ENCODE measurements at places on chromosomes 16 and 17.
A peak's percentile ranks its signal among the peaks of the same experiment; 100 is the strongest.

DNA sequence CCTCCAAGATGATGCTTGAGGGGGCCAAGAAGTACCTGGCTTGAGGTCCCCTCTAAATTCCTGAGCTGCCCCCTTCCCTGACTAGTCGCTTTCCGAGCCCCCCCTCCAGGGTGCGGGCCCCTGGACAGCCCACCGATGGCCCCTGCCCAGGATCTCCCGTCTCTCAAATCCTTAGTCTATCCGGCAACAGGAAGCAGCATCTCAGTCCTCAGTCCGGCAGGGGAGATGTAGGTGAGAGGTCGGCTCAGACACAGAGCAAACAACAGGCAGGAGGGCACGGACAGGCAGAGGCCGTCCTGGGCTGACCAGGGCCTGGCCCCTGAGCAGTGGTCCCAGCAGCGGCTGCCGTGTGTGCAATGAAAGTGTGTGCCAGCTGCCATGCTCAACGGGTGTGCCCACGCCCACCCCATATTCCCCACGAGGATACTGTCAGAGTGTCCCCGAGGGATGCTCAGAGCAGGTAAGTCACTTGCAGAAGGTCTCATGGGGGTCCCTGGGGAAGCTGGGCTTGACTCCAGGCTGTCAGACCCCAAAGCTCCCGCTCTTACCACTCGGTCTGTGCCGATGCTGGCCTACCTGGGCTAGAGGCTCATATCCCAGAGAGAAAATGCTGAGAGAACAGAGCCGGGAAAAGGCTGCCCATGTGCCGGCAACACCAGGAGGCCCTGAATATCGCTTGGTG is 7.2 kb downstream of the SLC43A2 start:
- DNase-seq = no peak

GRCh38 chr17:13204607-13205237 is 186.9 kb upstream of the ELAC2 start:
- DNase-seq = peak; percentile 69

- DNase-seq = no peak
Observed at GRCh38 chr17:825216-825615, 43.1 kb downstream of the MRM3 start.

GRCh38 chr17:56506349-56506748 is 87.2 kb upstream of the NOG start:
- DNase-seq = no peak

GRCh38 chr17:50289278-50289677 is 15.0 kb downstream of the TMEM92 start:
- DNase-seq = peak; percentile 49

GRCh38 chr16:6081320-6081976 is 983.9 kb upstream of the EEF2KMT start:
- peak; percentile 2 for DNase-seq

- DNase-seq = no peak
Observed at GRCh38 chr16:86193528-86194193, 294.7 kb downstream of the IRF8 start.

DNA sequence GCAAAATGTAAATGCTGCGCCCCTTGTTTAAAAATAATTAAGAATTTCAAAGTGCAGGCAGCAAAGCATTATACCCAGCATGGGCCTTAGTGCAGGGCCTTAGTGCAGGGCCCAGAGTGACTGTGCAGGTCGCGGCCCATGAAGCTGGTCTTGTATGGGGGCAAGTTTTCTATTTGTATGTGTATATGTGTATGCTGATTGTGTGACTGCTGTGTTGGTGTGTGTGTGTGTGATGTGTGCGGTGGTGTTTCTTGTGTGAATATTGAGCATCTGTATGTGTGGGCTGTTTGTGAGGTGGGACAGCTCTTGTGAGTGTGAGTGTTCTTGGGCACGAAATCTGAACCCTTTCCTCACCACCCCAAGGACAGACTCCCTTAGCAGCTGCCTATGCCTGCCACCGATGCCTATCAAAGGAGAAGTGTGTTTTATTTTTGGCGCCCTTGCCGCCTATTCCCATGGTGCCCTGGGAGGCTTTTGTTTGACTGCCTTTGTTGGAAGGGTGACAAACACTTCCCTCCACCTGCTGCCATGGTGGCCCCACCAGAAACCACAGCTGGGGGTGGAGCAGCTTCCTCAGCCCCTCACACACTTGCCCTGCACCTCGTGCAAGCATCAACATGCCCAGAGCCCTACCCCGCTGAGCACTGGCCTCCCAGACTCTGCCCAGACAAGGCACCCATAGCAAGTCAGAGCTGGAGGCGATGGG is 18.0 kb downstream of the CCR7 start:
- no peak for DNase-seq

- DNase-seq = no peak
Observed at GRCh38 chr17:77120868-77121267, 19.9 kb upstream of the SEC14L1 start.

- DNase-seq = no peak
Observed at GRCh38 chr16:10069374-10069773, 112.9 kb downstream of the GRIN2A start.

DNA sequence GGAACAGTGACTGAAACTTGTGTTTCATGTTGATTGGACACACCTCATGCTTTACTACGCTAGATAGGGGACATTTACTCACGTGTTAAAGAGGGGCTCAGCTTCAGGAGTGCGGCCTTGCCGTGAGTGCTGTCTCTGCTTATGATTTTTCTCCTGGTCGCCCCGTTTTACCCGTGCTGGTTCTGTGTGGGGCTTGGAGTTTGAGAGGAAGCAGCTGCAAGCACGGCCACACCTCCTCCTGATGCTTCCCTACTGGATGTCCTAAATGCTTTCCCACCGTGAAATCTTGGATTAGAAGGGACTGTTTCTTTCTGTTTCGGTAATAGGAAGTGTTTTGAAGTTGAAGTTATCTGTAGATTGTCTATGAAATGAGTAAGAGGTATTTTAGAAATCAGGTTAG is 54.0 kb upstream of the ZNF750 start:
- DNase-seq = no peak

DNA sequence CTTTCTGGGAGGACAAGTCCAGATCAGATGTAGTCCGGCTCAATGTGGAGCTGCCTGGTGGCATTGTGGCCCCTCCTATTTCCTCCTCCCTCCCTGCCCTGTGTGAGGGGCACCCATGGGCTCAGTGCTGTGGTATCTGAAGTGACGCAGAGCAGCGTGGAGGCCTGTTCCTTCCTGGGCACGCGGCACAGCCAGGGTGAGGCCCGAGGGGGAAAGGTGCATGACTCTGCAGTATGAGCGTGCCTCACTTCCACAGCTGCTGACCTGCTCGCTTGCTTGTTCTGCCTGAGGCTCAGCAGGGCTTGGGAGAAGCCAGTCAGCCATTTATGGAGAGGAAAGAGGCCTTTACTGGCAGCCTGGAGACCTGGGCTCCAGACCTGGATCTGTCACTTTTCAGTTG is 11.7 kb downstream of the TMEM238L start:
- no peak for DNase-seq

GRCh38 chr17:31586946-31587345 is 195.5 kb downstream of the RAB11FIP4 start:
- peak; percentile 43 for DNase-seq

DNA sequence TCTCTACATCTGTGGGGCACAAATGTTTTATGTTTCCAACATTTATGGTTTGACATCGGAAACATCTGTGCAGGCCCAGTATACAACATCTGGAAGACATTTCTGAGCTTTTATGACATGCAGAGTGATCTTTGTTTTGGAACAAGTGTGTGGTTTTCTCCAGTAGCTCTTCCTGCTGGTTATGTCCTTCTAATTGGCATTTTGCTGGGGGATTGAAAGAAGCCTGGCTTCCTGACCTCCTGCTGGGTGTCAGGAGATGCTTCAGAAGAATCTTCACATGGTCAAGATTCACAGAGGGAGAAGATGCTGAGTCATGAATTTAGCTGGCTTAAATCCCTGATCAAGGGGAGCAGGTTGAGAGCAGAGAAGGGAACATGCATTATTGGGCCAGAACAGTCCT is 279.5 kb upstream of the MYOCD start:
- peak; percentile 79 for DNase-seq

DNA sequence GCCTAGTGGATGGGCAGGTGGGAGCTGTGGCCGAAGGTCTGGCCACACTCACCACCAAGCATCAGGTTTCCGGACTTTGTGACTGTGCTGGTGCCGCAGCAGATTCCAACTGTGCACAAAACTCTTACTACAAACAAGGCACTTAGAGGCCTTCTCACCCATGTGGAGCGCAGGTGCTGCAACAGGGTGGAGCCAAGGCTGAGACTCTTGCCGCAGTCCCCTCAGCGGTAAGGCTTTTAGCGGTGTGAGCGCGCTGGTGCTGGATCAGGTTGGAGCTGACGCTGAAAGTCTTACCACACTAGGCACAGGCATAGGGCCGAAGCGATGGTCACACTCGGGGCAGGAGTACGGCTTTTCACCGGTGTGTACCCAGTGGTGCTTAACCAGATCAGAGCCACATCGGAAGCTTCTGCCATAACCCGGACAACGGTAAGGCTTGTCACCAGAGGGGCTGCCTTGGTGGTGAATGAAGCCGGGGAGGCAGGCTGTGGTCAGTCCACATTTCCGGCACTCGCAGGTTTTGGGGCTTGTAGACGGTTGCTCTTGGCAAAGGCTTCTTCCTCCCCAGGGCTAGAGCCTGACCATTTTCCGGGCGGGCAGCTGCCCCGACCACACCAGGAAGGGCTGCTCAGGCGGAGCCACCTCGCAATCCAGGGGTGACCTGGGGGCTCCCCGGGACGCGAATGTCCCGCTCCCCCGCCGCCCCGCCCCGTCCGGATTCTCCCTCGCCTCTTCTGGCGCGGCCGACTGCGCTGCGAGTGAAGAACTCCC is 1.0 kb upstream of the ARMC5 start:
- no peak for DNase-seq

DNA sequence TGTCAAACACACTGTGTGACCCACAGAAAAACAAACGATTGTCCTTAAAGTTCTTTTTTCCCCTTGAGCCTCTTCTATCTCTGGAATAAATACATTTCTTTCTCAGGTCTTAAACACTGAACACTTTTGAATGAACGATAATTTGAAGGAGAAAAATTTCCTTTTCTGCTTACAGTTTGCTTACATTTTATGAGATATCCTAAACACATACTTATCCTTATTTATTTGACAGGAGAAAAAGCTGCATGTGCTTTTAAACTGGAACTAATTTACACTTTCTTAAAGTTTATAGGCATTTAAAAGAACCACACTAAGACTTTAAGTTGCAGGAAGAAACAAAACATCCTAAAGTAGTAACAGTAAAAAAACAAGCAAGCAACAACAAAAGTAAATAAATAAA is 4.7 kb upstream of the IGF2BP1 start:
- DNase-seq = no peak

GRCh38 chr16:1972490-1972877 is 631 bp downstream of the TBL3 start:
- no peak for DNase-seq

DNA sequence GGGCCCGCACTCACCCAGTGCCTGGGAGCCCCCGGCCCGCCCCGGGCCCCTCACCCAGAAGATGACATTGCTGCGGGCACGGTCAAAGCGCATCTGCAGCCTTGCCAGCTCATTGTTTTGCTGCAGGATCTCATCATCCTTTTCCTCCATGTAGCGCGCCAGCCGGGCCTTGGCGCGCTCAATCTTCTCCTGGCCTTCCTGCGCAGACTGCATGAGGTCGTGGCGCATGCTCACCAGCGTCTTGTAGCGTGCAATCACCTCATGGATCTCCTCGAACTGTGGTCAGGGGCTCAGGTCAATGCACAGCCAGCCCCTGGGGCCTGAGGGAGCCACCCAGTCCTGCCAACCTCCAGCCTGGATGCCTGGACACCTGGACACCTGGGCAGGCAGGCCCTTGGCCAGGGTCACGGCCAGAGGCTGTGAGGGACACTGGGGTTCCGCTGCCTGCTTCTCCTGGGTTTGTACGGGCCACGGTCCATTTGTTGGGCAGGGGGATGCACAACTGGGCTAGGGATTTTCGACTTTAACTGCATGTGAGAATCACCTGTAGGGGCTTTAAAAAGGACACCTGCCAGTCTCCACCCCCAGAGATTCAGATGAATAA is 9.2 kb downstream of the CCDC42 start:
- no peak for DNase-seq

DNA sequence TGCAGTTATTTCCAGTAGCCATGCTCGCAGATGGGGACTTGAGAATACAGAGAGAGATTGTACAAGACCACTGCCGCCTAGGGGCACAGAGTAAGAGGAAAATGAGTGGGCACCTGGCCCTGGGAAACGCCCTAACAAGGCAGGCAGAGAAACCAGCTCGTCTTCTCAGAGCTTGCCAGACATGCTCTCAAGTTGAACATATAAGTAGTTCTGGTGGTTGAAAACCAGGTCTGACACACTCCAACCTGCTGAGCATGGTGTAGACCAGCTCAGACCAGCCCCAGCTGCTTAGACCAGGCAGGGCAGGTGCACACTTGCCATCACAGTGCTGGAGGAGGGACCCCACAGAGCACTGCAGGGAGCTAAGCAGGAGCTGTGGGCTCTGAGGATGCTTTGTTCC is 250.5 kb downstream of the CPPED1 start:
- DNase-seq = no peak

GRCh38 chr16:81937305-81938038 is 73.8 kb downstream of the SDR42E1 start:
- peak; percentile 18 for DNase-seq

DNA sequence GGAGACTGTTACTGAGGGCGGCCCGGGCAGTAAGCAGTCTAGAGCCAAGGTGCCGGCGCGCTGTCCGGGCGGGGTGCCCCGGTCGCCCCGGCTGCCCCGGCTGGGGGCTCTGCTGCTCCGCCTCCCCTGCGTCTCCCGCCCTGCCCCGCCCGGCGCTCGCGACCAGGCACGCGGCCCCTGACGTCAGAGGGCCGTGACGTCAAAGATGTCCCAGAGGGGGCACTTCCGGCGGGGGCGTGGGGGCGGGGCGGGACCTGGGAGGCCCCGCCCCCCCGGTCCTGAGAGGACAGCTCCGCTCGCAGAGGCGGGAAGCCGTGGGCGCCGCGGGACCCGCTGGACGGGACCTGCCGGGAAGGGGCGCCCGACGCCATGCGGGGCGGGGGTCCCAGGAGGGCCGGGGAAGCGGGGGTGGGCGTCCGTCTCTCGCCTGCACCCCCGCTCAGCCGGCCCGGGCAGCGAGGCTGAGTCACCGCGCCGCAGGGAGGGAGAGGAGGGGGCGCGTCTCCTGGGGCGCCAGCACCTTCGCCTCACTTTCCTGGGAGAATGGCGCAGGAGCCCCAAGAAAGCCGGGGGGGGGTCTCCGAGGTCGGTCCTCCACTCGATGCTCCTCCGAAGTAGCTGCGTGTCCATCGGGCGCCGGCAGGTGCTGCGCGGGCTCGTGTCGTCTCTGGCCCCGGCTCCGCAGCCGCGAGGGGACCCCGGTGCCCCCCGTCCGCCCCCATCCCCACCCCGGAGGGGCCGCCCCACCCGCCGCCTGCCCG is 4.4 kb upstream of the HIC1 start:
- peak; percentile 69 for DNase-seq

GRCh38 chr16:81902025-81902424 is 109.2 kb downstream of the SDR42E1 start:
- no peak for DNase-seq

DNA sequence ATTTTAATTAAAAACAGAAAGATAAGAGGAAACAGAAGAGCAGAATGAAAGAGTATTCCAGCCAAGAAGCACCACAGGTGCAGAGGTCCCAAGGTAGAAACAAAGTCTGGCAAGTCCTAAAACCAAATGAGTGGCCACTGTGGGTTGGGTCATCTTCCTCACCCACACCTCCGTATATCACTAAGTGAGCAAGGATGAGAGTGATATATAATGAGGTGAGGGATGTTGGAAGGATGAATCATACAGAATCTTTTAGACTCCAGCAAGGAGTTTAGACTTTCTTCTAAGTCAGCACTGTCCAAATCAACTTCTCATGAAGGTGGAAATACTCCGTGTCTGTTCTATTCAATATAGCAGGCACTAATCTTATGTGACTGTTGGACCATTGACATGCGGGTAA is 70.8 kb downstream of the SHISA9 start:
- no peak for DNase-seq
